A549 treated with CpdA at 1 μM for 4 hours (cell line): ENCODE measurements at places on chromosomes 1 and 21. TPM values are rescaled to one million over a fixed set of nuclear protein-coding genes. Genes with fewer than 3 reads are reported as not detected.

Gene OR2T35
- not detected in 5 replicates for total RNA-seq

Gene TMEM52
- 0.36 to 1.5 TPM (median 0.83 TPM) in 5 replicates for total RNA-seq

Gene RAP1GAP
- total RNA-seq, result 8.7 to 14.4 TPM (median 12.2 TPM) in 5 replicates

Gene CD1E
- not detected in 5 replicates for total RNA-seq

Gene PROK1
- total RNA-seq, result not detected in 5 replicates

Gene TNFSF18
- not detected in 5 replicates for total RNA-seq

Gene C1orf87
- not detected in 5 replicates for total RNA-seq

Gene GLMP
- total RNA-seq, result 33.8 to 48.8 TPM (median 47.3 TPM) in 5 replicates

Gene ADAM15
- total RNA-seq, result 53.3 to 78.1 TPM (median 69.5 TPM) in 5 replicates

Gene OLFML2B
- total RNA-seq, result 0.35 to 0.57 TPM (median 0.38 TPM) in 5 replicates

Gene TIPRL
- 32.5 to 38.2 TPM (median 33.3 TPM) in 5 replicates for total RNA-seq

Gene TEX35
- 0.03 TPM in 1 of 5 replicates, not detected in the others for total RNA-seq

Gene SLC35F3
- total RNA-seq, result 3.8 to 5.9 TPM (median 5.5 TPM) in 5 replicates

Gene OR2AK2
- total RNA-seq, result not detected in 5 replicates

Gene CLCA4
- total RNA-seq, result not detected in 5 replicates

Gene MYOG
- total RNA-seq, result not detected in 5 replicates

Gene SGIP1
- total RNA-seq, result not detected in 5 replicates

Gene OR2M3
- not detected in 5 replicates for total RNA-seq

Gene RFX5
- total RNA-seq, result 27.3 to 30.3 TPM (median 28.2 TPM) in 5 replicates

Gene TEX38
- not detected in 5 replicates for total RNA-seq

Gene OR10J1
- not detected in 5 replicates for total RNA-seq

Gene AIRE
- not detected in 5 replicates for total RNA-seq

Gene C1orf50
- total RNA-seq, result 2.0 to 4.3 TPM (median 3.2 TPM) in 5 replicates

Gene SYCP1
- not detected in 5 replicates for total RNA-seq
